ENCODE measurements at places on chromosomes 2 and 18.

GRCh38 chr18:45958730-45959129 lies 8.4 kb downstream of the EPG5 start:
- no peak for DNase-seq

DNA sequence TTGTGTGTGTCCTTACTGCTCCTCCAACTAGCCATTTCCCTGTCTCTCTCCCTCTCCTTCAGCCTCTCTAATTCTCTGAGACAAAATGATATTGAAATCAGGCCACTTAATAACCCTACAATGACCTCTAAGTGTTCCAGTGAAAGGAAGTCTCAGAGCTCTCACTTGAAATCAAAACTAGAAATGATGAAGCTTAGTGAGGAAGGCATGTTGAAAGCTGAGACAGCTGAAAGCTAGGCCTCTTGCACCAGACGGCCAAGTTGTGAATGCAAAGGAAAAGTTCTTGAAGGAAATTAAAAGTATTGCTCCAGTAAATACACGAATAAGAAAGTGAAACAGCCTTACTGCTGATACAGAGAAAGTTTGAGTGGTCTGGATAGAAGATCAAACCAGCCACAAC lies 72.9 kb downstream of the PRKCE start:
- DNase-seq: no peak

- no peak for DNase-seq
Measured at GRCh38 chr2:234378440-234378839, 118.4 kb downstream of the ARL4C start.

GRCh38 chr2:20327370-20327769 lies 23.3 kb downstream of the PUM2 start:
- DNase-seq: no peak

DNA sequence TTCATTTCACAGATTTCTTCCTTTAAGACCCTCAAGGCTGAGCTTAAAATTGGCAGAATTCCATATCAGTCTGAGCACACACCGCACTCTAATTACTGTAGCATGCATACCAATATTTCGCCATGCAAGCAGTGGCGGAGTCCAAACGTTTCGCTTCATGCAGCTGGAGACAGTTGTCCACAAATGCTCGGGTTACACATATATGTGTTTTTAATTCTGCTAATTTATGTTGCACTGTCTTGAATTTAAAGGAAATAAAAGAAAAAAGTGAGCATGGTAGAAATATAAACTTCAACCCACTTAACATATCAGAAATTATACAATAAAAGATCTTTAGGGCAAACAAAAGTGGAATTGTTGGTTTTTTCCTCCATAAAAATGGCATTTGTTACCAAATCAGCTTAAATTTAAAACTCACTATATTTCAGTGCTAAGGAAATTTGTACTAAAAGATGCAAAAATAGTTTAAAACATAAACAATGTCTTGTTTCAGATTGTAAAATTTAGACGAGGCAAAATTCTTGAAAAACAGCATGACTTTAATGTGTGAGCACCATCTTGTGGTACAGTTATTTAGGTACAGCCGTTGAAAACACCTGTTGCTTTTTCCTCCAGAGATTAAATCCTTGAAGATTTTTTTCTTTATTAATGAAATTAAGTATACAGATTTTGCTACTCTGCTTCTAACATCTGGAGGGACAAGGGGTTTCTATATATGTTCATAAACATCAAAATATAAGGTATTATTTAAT lies 24.1 kb upstream of the KANSL1L start:
- DNase-seq: no peak

- no peak for DNase-seq
Measured at GRCh38 chr2:210860276-210860675, 303.9 kb downstream of the CPS1 start.

DNA sequence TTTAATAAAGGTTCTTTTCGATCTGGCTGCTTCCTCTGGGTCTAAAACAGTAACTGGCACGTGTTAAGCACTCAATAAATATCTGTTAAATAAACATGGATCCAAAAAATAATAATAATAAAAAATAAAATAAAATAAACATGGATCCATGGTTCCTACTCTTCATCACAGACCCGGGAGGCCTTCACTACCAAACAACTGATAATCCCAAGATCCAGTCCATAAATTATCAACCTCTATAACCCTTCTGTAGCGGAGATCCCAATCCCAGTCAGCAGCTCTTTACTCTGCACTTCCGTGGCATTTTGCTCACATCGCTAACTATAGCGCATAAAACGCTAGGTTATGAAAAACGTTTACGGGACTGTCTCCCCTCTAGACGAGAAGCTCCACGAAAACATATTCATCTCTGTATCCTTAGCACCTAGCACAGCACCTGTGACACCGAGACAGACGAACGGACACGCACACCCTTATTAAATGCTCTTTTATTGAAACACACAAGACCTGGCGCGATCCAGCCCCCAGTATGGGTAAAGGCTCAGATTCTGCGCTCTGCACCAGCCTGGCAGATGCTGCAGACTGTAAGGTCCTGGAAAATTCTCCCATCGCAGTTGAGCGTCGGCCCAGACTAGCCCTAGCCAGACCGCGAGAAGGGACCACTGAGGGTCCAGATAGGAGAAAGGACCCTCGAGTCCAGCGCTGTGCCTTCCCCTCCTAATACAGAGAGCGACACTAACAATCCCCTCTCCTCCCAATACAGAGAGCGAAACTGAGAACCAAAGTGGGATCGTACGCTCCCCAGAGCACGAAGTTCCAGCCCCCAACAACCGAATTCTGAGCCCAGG lies 770 bp downstream of the NBAS start:
- DNase-seq: no peak

GRCh38 chr2:215884451-215885087 lies 128.8 kb downstream of the MREG start:
- no peak for DNase-seq

GRCh38 chr2:141925511-141925910 lies 205.3 kb downstream of the LRP1B start:
- DNase-seq: no peak

Data from coronary artery (tissue), 2 donors.